ENCODE measurements at places on chromosomes 4 and X.

GRCh38 chr4:38266616-38267015 lies 306.4 kb downstream of the PTTG2 start:
- DNase-seq: no peak

DNA sequence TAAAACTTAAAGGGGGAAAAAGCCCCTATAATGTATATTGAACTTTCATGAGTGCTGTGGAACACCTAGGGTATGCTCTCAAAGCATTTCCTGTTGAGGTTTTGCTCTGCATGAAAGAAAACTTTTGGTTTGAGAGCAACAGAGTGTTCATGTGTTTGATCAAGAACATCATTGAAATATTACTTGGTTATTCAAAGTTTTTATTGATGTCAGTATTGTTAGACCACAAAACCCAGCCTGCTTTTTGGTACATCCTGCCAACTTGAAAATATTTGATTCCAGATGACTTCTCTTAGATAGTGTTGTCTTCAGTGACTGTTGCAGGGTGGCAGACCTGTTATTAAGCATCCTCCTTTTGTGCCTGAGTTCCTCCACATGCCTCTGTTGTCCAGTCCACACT lies 68.0 kb downstream of the N4BP2 start:
- DNase-seq: no peak

DNA sequence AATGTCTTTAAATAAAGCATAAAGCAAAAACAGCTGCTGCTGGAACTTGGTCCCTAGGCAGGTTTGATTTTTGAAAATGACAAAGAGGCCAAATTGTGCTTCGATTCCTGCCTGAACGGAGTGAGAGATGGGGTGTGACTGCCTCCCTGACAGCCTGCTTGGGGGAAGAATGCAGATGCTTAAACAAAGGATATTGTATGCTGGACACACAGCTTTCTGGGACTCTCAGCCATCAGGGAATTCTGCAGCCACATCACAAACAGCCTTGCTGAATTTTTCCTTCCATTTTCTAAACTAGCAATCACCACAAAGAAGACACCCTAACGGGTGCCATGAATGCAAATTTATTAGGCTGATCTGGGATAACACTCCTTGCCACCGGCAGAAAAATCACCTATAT lies 83.9 kb upstream of the CPEB2 start:
- no peak for DNase-seq

DNA sequence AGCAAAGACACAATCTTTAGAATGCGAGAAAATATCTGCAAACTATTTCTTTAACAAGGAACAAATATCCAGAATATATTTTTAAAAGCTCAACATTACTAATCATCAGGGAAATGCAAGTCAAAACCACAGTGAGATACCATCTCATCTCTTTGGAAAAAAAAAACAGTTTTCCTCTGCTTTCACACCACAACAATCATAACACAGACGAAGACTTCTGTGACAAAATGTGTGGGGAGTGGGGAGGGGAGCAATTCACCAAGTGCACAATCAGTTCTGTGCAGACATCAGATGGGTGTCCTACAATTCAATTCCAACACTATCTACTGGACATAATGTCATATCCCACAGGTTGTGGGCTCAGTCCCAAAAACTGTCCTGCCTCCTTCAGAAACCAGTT lies 293.2 kb upstream of the SLC7A11 start:
- no peak for DNase-seq

DNA sequence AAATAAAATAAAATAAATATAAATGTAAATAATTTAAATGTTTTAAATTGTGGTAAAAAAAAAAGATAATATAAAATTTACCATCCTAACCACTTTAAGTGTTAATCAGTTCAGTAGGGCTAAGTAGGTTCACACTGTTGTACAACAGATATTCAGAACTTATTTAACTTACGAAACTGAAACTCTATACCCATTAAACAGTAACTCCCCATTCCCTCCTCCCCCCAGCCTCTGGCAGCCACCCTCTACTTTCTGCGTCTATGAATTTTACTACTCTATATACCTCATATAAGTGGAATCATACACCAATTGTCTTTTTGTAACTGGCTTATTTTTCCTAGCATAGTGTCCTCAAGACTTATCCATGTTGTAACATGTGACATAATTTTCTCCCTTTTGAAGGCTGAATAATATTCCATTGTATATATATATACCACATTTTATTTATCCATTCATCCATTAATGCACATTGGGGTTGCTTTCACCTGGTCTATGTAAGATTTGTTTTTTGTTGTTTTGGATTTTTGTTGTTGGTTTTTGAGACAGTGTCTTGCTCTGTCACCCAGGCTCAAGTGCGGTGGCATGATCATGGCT lies 32.5 kb upstream of the ELF2 start:
- no peak for DNase-seq

DNA sequence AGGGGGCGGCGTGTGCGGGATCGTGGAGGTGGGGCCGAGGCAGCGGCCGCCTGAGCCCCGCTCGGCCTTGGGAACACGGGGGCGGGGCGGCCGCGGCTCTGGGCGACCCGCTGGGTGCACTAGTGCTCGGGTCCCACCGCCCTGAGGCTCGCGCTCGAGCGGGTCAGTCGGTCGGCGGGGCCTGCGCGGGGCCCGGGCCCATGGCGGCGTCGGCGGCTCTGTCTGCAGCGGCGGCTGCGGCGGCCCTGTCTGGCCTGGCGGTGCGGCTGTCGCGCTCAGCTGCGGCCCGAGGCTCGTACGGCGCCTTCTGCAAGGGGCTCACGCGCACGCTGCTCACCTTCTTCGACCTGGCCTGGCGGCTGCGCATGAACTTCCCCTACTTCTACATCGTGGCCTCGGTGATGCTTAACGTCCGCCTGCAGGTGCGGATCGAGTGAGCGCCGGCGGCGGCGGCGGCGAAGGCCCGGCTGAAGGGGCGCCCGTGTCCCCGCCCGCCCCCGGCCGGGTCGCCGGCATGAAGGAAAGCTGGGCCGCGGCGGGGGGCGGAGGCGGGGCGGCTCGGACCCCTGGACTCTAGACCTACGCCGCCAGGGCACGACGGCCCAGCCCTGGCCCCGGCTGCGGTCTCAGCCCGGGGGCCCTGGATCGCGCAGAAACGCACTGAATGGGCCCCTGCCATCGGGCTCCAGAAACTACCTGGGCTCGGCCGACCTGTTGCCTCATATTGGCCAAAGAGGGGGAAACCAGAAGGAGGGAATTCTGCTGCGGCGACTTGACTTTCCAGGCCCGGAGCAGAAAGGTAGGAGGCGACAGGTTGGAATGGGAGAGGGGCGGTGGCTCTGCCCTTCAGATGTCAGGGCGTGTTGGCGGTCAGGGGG lies at the start of gene SMIM10L2A:
Gene SMIM10L2A, plus strand, starts transcription at position 13 of the 878 bp plus-strand sequence. Its CDS starts 188 bp downstream, at position 201.
- no peak for DNase-seq

DNA sequence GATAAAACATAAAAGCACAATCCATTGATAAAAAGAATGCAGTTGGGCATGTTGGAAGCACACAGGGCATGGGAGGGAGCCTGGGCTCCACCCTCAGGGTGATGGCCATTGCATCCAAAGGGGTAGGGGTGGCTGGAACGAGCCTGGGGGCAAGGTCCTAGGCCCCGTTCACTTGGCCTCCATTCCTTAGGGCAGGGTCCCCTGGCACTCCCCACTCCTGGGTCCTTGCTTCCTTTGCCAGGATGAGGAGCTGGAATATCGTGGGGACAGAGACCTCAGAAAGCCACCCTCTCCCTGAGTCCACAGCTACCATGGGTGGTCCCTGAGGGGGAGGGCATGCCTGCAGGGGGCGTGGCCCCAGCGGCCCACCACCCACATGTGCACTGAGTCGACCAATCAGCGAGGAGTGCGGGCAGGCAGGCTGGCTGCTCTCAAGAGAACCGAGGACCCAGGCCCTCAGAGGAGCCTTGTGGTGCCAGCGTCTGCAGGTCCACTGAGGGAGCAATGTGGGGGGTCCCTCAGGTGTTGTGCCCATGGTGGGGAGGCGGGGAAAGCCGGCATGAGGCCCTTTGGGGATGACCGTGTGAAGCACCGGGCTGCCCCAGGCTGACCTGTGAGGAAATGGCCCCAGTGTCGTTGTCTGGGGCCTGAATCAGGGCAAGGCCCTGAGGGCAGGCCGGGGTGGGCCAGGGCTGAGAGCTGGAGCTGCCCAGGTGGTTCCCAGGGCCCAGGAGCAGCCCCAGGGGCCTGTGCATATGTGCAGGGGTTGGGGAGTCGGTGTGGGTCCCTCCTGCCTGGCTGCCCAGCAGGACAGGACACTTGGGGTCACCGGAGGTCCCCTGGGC lies 78.6 kb upstream of the AMELX start:
- no peak for DNase-seq

DNA sequence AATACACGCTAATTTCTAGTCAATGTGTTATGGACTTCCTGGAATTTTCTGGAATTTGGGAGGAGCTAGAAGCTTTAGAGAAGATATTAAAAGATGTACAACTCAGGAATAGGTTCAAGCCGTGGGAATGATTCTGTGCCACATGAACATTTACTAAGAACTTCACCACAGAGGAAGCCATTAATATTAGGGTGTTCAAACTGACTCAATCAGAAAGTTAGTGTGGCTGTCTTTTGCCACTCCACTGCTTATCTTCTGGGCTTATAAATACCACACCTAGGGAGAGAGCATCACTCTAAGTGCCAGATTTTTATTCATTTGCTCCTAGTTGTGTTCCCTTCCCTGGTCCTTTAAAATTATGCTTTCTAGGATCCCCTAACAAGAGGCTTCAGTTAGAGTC lies 409.8 kb downstream of the KCTD8 start:
- DNase-seq: no peak

- no peak for DNase-seq
These were observed 9.1 kb downstream of the ELF2 start for GRCh38 chr4:139167774-139168444.

DNA sequence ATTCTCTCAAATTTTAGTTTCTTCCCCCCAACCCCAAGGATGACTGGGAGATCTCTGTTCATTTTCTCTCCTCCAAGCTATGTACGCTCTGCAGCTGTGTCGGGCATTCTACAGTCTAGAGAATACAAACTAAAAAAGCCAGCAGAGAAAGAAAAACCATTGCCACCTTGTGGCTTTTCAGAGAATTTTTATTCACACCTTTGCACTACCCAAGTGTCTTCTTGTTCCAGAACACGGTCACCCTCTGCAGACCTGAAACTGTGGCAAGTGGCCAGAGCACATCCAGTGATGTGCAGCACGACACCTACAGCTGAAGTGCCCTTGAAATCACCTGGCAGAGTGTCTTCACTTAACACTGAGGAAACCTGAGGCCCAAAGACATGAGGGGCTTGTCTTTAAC lies 68.6 kb downstream of the CHST7 start:
- DNase-seq: no peak

GRCh38 chr4:38020386-38020785 lies 60.2 kb downstream of the PTTG2 start:
- DNase-seq: no peak

DNA sequence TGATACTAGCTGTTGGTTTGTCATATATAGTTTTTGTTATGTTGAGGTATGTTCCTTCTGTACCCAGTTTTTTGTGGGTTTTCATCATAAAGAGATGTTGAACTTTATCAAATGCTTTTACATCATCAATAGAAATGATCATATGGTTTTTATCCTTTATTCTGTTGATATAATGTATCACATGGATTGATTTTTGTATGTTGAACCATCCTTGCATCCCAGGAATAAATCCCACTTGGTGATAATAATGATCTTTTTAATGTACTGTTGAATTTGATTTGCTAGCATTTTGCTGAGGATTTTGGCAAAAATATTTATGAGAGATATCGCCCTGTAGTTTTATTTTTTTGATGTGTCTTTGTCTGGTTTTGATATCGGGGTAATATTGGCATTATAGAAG lies 22.5 kb upstream of the NAA11 start:
- no peak for DNase-seq

DNA sequence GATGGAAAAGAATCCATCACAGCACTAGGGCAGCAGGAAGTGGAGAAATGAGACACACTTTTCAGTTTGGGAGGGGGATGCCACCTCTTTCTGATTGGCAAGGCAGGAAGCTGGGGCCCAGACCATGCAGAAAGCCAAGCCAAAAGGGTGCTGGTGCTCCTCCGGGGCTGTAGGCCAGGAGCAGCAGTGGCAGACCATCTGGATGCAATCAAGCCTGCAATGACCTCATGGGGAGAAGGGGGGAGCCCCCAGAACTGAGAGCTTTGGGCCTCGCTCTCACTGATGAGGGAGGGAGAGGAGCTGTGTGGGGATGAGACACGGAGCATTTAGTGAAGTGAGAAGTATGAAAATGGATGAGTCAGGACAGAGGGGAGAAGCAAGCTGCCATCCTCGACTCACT lies 141.3 kb upstream of the NALF2 start:
- DNase-seq: no peak

DNA sequence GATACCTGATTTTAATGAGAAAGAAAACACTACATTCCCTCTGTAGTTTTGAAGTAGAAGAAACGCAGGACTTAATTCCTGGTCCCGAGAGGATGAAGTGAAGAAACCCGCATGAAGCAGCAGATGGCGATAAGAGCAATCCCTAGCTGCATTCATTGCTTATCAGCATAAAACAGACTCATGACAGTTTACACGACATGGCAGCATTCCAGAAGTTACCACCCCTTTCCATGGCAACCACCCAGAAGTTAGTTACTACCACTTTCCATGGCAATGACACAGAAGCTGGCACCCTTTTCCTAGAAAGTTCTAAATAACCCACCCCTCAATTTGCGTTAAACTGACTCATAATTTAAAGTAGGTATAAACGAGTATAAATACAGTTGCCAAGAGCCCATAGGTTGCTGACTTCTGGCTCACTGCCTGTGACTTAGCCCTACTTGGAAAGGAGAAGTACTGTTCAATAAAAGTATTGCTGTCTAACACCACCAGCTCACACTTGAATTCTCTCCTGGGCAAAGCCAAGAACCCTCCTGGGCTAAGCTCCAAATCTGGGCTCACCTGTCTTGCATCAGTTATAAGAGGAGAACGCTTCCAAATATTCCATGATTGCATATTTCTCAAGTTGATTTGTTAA lies 5.5 kb upstream of the XAGE2 start:
- DNase-seq: no peak

GRCh38 chrX:19156186-19156585 lies 33.9 kb upstream of the ADGRG2 start:
- no peak for DNase-seq

- DNase-seq: no peak
These were observed 187.5 kb upstream of the ANK2 start for GRCh38 chr4:112861691-112862674.

GRCh38 chr4:136306361-136306760 lies 1225.9 kb downstream of the PCDH18 start:
- no peak for DNase-seq

- no peak for DNase-seq
These were observed 89.7 kb upstream of the NDP start for GRCh38 chrX:44062840-44063239.

GRCh38 chrX:148069759-148070503 lies 88.8 kb downstream of the FMR1NB start:
- no peak for DNase-seq

Data from stimulated activated CD4-positive, alpha-beta T cell treated with anti-CD3 and anti-CD28 coated beads, TNF-alpha, amount 100 ng/mL, for 4 hours (primary cell).